Right cardiac atrium (tissue), 5 donors: ENCODE measurements at places on chromosomes 1 and 21. TPM values are rescaled to one million over a fixed set of nuclear protein-coding genes. Genes with fewer than 3 reads are reported as not detected.

The AZIN2 gene
- 7.9 TPM for total RNA-seq

The VANGL1 gene
- 6.1 TPM for total RNA-seq

The CA6 gene
- not detected for total RNA-seq

The CELA3A gene
- total RNA-seq: 0.86 TPM

DNA sequence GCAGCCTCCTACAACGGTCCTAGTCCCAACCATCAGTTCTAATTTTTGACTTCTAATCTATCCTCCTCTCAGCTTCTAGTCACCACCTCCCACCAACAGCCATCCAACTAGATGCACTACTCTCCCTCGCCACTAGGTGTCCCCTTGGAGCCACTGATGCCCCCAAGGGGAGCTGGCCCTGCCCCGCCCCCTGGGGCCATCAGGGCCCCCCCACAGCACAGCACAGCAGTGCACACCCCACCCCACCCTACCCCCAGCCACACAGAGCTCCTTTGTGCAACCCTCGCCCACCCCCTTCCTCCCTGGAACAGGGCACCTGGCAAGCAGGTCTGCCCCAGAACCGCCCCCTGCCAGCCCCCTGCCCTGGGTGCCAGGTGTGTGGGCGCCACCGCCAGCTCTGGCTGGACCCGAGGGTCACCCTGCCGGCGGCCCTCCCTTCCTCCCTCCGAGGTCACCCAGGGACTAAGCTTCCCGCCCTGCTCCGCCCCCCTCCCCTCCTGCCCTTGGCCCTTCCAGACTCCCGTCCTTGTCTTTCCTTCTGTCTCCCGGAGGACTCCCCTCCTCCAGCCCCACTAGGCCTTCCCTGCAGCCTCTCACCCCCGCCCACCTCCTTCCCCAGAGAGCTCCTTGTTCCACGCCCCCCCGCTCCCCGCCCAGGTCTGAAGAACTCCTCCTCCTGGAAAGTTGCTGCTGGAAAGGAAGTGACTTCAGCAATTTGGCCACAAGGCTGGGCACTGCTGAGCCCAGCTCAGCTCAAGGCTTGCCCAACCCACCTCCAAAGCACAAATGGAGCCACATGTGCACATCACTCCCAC, 47.0 kb downstream of the AHDC1 start:
- DNase-seq: peak; percentile 97

The ADAMTS4 gene
- total RNA-seq: 111 TPM

GRCh38 chr1:216184126-216184680, 239.0 kb downstream of the USH2A start:
- no peak for DNase-seq

The SPRR2B gene
- total RNA-seq: not detected

- DNase-seq: no peak
These were observed 21.7 kb downstream of the XCL1 start for GRCh38 chr1:168598125-168598524.

GRCh38 chr21:18499761-18500376, 96.3 kb upstream of the TMPRSS15 start:
- no peak for DNase-seq

GRCh38 chr1:4395158-4395557, 259.3 kb upstream of the AJAP1 start:
- DNase-seq: no peak

- peak; percentile 50 for DNase-seq
These were observed 143.4 kb upstream of the ERRFI1 start for GRCh38 chr1:8169364-8170058.

DNA sequence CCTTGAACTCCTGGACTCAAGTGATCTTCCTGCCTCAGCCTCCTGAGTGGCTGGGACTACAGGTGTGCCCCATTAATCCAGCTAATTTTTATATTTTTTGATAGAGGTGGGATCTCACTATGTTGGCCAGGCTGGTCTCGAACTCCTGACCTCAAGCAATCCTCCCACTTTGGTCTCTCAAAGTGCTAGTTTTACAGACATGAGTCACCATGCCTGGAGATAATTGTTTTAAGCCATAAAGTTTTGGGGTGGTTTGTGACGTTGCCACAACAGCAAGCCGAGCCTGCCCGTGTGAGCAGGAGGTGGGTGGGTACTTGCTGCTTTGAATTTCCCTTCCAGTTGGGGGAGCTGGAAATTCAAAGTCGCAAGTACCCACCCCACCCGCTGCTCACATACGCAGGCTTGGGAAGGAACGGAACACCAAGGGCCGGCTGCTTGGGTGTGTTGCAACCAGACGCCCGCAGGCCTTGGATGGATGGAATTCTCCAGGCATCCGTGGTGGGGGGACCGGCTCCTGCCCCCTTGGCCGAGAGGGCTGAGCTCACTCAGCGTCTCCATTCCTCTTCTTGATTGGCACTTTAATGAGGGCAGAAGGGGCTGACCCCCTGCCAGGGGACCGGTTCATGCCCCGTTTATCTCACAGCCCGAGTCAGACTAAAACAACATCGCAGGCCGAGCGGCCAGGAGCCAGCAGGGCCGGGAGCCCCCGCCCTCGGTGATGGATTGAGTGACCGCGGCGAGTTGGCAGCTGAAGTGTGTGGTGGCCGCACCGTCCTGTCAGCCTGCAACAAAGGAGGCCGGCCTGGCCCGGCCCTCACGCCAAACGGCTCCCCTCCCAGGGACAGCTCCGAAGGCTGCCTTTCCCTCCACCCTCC, 78.1 kb downstream of the DHRS3 start:
- peak; percentile 92 for DNase-seq

The HNRNPCL2 gene
- not detected for total RNA-seq

The ANXA9 gene
- total RNA-seq: 0.21 TPM

GRCh38 chr1:206507284-206508129, at the start of gene RASSF5:
Gene RASSF5, plus strand, starts transcription at chr1:206507531. Its CDS starts 72 bp downstream, at chr1:206507603.
- DNase-seq: peak; percentile 95

DNA sequence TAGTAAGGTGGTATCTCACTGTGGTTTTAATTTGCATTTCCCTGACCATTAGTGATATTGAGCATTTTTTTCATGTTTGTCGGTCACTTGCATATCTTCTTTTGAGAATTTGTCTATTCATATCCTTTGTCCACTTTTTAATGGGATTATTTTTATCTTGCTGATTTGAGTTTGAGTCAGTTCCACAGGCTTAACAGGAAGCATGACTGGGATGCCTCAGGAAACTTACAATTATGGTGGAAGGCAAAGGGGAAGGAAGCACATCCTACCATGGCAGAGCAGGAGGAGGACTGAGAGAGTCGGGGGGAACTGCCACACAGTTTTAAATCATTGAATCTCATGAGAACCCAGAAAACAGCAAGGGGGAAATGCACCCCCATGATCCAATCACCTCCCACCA, 51.1 kb downstream of the ODF2L start:
- no peak for DNase-seq

The VCAM1 gene
- 6.0 TPM for total RNA-seq

DNA sequence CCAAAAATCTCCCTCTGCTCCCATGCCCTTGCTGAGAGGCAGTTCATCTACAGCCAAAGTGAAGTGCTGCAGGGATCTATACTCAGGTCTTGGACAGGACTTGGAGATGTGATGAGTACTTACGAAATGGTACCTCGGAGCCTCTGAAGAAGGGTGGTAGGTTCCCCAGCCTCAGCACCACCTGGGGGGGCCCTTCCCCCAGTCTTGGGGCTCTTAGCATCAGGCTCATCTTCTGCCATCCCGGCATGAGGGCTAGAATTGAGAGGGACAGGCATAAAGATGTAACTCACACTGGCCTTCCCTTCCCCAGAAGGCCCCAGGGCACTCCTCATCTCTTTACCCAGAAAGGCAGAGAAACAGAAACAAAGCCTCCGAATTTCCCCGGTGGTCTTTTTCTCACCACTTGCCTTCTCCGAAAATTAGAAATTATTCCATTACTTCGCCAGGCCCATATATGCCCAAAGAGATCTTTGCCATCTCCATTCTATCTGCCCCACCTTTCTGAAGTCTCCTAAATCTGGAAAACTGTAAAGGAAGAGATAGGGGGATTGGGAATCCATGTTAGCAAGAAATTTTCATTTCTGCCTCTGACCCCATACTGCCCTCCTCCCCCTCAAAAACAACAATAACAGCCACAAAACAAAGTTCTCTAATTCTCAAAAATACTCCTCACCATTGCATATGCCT, 827 bp downstream of the RFX5 start:
- DNase-seq: no peak

- no peak for DNase-seq
These were observed 72.3 kb upstream of the SLFNL1 start for GRCh38 chr1:41093826-41094225.

- no peak for DNase-seq
These were observed 34.3 kb upstream of the CACYBP start for GRCh38 chr1:174965362-174966007.

DNA sequence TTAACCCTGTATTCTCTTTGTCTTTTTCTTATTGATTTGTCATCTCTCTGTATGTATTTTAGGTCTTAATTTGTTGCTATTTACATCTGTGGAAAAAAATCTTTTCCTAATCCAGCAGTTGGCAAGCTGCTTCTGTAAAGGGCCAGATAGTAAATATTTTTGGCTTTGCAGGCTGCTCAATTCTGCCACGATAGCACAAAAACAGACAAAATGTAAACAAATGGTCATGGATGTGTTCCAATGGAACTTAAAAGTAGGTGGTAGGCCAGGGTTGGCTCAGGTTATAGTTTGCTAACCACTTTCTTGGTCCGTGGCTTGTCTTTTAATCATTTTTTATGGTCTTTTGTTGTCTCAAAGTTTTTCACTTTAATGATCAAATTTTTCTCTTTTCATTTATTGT, 371.8 kb downstream of the HHAT start:
- DNase-seq: no peak

The TDRD5 gene
- 0.21 TPM for total RNA-seq

GRCh38 chr1:41626616-41627375, 142.3 kb upstream of the EDN2 start:
- DNase-seq: no peak

- no peak for DNase-seq
These were observed 36.5 kb downstream of the ZBTB17 start for GRCh38 chr1:15939181-15940109.

The LMOD1 gene
- 25.7 TPM for total RNA-seq

DNA sequence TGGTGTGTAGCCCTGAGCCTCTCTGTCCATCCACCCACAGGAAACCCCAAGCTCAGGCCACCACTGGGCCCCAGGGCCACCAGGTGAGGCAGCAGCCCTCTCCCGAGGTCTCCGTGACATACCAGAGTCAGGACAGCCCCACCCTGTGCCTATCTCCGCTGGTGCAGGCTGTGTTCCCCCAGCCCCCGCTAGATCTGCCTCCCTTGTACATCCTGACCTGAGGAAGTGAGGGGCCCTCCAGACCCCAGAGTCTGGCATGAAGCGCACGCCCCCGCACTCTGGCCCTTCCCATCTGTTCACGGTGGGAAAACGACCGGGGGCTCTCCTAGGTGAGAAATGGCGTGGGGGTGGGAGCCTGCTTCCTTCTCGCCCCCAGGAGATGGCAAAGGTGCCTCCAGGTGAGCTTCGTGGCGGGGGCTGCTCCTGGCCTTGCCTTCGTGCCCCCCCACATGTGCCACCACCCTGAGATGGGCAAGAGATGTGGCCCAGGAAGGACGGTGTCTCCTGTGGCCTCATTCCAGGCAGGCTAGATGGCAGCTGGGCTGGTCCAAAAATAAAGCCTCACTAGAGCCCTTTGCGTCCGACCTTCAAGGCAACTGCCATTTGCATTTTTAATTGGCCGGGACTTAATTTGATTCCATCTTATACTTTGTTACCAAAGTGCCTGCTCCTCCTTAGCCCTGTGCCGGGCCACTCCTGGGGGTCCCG, 3.1 kb downstream of the GABRD start:
- no peak for DNase-seq

The CRP gene
- total RNA-seq: not detected

The ATP6V0B gene
- 110 TPM for total RNA-seq

DNA sequence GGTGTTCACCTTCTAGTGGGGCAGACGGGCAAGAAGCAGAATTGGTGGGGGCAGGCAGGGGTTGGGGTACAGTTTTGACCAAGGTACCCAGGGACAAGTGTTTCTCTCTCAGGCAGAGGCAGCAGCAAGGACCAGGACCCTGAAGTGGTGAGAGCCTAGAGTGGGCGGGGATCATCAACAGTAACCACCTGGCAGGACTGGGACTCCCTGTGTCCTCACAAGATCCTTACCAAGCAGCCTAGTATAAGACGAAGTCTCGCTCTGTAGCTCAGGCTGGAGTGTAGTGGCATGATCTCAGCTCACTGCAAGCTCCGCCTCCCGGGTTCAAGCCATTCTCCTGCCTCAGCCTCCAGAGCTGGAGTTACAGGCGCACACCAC, 3.2 kb upstream of the NADK start:
- DNase-seq: no peak

- DNase-seq: no peak
These were observed 72.7 kb downstream of the DIRAS3 start for GRCh38 chr1:67977756-67978155.

The ATP13A2 gene
- total RNA-seq: 15.1 TPM

DNA sequence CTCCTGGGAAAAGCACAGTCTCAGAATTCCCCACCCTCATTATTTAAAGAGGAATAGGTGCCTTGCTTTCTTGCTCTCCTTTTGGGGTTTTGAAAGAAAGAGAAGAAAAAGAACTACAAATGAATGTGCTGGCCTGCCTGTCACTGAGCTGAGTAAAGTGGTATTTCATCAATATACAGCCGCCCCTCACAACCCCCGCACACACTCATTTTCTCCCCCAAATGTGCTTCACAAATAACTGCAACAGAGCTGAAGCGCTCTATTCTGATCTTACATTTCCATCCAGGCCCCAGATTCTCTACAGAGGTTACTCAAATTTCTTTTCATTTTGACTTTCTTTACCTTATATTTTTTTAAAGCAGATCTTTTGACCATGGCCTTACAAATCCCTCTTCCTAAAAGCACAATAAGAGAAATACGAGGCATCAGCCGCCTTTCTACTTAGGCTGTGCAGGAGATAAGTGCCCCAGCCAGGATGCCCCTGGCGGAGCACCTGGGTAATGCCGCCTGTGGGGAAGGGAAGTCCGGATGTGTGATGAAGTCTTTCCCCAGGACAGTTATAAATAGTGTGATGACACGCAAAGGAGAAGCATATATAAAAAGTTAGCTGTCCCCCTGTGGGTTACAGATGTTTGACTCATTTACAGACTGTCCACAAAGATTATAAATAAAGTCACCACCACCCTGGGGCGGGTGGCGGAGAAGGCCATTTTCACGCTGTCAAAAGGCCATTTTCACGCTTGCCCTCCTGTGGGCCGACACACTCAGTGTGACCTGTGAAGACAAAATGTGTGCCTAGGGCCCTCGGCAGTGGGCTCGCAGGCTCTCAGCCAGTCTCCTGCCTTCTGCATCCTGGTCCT, 6.5 kb downstream of the KCNN3 start:
- DNase-seq: no peak

DNA sequence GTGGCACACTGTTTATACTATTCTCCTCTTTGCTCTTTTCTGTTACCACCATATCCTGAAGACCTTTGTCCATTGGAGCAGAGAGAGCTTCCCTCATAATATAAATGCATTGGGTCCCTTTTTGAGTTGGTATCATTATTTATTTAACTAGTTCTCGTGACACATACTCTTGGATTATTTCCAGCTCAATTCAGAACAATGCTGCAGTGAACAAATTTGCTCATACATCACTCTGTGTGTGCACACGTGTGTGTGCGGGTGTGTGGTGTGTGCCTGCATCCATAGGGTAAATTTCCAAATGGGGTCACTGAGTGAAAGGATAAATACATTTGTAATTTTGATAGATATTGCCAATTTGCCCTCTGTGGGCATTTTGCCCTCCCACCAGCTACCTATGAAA, 5.8 kb downstream of the PLA2G2A start:
- no peak for DNase-seq

The NDUFS2 gene
- 184 TPM for total RNA-seq

GRCh38 chr21:32426592-32427051, 14.1 kb downstream of the EVA1C start:
- DNase-seq: no peak

The TYW3 gene
- 24.5 TPM for total RNA-seq
